NCI-H748 treated with DMSO at 0.1 percent for 48 hours (cell line): ENCODE measurements at places on chromosomes 12 and 14.

GRCh38 chr12:99552022-99552421, 95.5 kb upstream of the GARIN6 start:
- DNase-seq: no peak

- DNase-seq: no peak
Measured at GRCh38 chr12:47805417-47805816, 14.3 kb downstream of the HDAC7 start.

GRCh38 chr14:69010648-69011047, 31.5 kb upstream of the ACTN1 start:
- no peak for DNase-seq

- no peak for DNase-seq
Measured at GRCh38 chr14:68557648-68558047, 235.2 kb downstream of the ZFP36L1 start.

DNA sequence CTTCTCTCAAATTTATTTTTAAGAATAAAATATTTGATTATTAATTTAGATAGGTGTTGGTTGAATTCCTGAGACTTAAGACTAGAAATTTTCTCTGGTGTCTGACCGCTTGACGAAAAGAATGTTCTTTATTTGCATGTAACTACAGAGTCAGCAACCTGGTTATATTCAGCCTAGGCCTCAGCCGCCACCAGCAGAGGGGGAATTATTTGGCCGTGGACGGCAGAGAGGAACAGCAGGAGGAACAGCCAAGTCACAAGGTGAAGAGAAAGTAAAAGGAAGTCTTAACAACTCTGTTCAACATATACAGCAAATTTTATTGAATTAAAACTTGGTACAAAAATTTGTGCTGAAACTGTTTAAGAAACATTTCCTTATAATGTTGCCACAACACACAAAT, 5.2 kb downstream of the PIWIL1 start:
- DNase-seq: no peak

GRCh38 chr12:89355243-89356068, 3.2 kb upstream of the DUSP6 start:
- no peak for DNase-seq
